ENCODE measurements at places on chromosomes 12 and 14.

GRCh38 chr14:93893661-93894261 lies 33.4 kb upstream of the FAM181A start:
- DNase-seq, result no peak

DNA sequence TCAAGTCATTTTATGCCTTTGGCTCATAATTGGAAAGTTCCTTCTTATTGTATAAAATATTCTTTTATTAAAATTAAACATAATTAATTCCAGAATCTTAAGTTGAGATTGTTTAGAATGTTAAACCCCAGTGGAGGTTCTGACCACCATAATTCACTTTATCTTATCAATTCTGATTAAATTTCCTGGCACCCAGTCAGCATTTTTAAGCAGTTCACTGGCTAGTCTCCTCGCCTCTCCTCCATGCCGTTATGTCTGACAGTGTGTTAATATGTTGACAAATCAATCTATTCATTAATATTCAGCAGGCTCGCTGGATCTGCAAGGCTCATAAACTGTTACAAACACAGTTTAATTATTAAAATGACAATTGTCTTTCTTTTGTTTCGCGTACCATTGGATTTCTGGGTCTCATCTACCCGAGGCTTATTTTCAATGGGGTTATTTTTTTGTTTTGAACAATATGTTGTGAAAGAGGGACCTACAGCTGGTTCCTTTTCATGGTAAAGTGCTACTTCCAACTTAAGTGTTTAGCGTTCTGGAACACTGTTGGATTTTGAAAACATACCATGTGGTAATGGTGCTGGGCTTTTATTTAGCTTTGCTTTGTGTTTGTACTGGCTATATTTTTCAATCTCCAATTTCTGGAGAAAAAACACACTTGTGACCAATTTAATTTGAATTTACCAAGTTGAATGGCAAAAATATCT lies 339.7 kb downstream of the PRKD1 start:
- DNase-seq, result no peak

- no peak for DNase-seq
These were observed 16.8 kb downstream of the SLC25A47 start for GRCh38 chr14:100339766-100340422.

GRCh38 chr14:92607702-92608429 lies 94.3 kb downstream of the RIN3 start:
- DNase-seq, result no peak

GRCh38 chr14:22797017-22797917 lies 18.0 kb downstream of the SLC7A7 start:
- no peak for DNase-seq

- DNase-seq, result no peak
These were observed 200.0 kb downstream of the FOXG1 start for GRCh38 chr14:28966416-28967233.

DNA sequence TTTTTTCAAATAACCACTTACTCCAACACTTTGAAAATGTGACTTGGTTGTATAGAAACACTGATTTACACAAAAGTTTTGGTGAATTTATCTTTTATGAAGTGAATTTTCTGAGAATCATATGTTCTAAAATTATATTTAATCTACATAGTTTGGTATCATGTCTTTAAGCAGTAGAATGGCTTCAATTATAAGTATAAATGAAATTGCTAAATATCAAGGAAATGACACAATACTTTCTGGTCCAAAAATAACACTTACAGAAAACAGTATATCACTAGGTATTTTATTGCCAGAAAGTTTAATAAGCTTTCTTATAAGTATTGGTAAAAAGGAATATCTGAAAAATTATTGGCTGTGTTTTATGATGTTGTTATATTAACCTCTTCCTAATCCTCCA lies 90.9 kb downstream of the SRGAP1 start:
- no peak for DNase-seq

GRCh38 chr14:73264080-73264884 lies 27.0 kb downstream of the PAPLN start:
- no peak for DNase-seq

Data from HuH-7.5 (cell line).